Brain (organoid and tissue), 16 donors: ENCODE measurements at places on chromosomes 7 and 10. TPM values are rescaled to one million over a fixed set of nuclear protein-coding genes. Genes with fewer than 3 reads are reported as not detected.

Gene MSMB
- polyA plus RNA-seq = not detected

Gene SPDYE8
- polyA plus RNA-seq = not detected

Gene PCLO
- polyA plus RNA-seq = 20.3 TPM

Gene CPSF4
- 39.9 TPM for polyA plus RNA-seq

Gene MOGAT3
- polyA plus RNA-seq = not detected

Gene CYP3A5
- not detected for polyA plus RNA-seq

Gene UROS
- 45.3 TPM for polyA plus RNA-seq

Gene GRID2IP
- polyA plus RNA-seq = 0.25 TPM

Gene SEC61G
- polyA plus RNA-seq = 152 TPM

Gene TACC2
- 111 TPM for polyA plus RNA-seq

Gene ATOH7
- 1.4 TPM for polyA plus RNA-seq

Gene XRCC2
- 1.2 TPM for polyA plus RNA-seq

DNA sequence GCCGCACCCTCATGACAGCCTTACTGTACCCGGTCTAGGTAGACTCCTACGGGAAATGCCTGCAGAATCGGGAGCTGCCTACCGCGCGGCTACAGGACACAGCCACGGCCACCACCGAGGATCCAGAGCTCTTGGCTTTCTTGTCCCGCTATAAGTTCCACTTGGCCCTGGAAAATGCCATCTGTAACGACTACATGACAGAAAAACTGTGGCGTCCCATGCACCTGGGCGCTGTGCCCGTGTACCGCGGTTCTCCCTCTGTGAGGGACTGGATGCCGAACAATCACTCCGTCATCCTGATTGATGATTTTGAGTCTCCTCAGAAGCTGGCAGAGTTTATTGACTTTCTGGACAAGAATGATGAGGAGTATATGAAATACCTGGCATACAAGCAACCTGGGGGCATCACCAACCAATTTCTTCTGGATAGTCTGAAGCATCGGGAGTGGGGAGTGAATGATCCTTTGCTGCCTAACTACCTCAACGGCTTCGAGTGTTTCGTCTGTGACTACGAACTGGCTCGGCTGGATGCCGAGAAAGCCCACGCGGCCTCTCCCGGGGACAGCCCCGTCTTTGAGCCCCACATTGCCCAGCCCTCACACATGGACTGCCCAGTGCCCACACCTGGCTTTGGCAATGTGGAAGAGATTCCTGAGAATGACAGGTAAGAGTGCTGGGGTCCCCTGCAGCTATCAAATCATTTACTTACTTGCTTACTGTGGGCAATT lies 8.5 kb upstream of the CHCHD1 start:
- DNase-seq = no peak

- peak; percentile 24 for DNase-seq
Observed at GRCh38 chr10:71756311-71757191, 16.8 kb downstream of the VSIR start.

- peak; percentile 48 for DNase-seq
Observed at GRCh38 chr7:149415391-149416071, 45.3 kb downstream of the ZNF777 start.

DNA sequence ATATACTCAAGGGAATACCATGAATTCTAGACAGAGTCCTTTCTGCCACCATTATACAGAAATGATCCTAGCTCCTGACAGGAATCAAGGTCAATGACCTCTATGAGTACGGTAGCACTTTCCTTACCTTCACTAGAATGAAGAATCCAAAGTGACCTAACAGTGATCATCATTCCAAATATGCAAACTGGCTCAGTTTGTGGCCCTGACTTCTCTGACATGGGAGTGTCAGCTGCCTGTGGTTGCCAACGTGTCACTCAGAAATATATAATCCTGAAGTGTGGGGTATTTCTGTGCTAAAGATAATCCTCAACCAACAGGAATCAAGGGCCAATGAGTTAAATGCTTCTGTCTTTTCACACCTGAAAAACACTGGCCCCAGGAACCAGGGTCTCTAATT lies 45.7 kb downstream of the COPG2 start:
- DNase-seq = no peak

DNA sequence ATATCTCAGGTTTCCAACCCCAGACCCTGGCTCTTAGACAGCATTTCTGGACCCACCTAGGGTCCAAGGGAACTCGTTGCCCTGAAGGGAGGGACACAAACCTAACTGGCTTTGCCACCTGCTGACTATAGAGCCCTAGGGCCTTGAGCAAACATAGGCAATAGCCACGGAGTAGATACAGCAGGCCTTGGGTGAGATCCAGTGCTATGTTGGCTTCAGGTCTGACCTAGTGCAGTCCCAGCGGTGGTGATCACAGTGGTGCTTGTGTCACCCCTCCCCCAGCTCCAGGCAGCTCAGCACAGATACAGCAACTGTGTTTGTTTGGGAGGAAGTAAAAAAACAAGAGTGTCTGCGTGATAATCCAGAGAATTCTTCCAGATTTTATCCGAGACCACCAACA lies 9.7 kb upstream of the TNKS2 start:
- no peak for DNase-seq

DNA sequence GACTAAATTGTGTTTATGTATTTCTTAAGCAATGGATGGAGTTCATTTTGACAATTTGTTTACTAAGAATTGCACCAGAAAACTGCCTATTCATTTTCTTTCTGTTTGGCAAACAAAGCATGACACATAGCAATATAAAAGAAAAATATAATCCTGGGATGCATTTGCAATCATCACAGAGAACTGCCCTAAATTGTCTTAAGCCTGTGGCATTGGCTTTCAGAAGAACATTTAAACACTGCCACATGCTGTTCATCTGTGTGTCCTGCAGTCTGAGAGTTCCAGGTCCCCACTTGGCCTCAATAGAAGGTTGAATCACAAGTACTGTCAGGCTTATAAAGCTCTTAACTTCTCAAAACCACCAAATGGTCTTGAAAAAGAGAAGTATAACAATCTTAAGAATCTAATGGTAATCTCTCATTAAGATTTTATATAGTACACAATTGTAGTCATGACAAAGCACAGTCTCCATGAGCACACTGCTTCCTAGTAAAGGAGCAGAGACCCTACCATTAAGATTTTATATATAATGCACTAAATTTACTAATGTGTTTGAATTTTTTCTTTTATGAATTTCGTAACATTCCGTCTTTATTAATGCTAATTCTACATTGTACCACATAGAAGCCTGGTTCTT lies 29.9 kb downstream of the RNLS start:
- peak; percentile 78 for DNase-seq

- no peak for DNase-seq
Observed at GRCh38 chr10:113970641-113971040, 73.0 kb upstream of the ADRB1 start.

GRCh38 chr7:95917634-95918033 lies 145.3 kb downstream of the DYNC1I1 start:
- no peak for DNase-seq

DNA sequence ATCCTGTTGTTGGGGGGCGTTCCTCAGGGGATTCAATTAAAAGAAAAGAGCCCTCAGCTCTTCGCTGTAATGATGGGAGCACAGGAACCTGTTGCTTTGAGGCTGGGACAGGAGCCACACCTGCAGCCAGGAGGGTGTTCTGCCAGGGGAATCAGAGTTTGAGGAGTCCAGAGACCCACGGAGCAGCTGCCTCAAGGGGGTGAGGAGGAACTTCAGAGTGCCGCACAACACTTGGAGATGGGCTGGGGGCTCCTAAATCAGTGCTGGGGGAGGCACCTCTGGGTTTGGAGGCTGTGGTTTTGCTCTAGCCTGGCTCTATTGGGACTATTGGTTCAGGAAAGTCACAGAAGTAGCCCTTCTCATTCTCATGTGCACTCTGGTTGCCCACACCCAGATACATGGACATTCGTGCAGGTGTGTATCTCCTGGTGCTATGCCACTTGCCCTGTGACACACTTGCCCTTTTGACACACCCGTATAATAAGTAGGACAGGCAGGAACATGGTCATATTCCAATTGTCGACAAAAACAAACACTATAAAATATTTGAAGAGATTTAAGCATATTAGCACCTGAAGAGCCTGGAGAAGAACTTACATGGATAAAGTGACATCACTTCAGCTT lies 98.1 kb downstream of the PTPN20 start:
- no peak for DNase-seq

- peak; percentile 66 for DNase-seq
Observed at GRCh38 chr10:72274730-72275350, 1.1 kb downstream of the DDIT4 start.

DNA sequence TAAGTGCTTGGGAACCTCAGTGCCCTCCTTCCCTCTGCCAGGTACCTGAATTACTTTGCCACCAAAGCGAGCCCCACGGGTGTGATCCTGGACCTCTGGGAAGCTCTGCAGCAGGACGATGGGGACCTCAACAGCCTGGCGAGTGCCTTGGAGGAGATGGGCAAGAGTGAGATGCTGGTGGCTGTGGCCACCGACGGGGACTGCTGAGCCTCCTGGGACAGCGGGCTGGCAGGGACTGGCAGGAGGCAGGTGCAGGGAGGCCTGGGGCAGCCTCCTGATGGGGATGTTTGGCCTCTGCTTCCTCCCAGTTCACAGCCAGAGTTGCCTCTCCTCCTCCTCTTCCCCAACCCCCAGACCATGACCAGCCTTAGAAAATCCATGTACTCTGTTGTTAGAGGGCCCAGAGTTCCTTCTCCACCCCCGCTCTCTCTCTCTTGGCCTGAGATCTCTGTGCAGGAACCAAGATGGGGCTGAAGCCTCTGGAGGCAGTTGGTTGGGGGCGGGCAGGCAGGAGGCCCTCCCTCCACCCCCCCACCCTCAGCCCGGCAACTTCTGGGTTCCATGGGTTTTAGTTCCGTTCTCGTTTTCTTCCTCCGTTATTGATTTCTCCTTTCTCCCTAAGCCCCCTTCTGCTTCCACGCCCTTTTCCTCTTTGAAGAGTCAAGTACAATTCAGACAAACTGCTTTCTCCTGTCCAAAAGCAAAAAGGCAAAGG lies 19.8 kb upstream of the SLC29A3 start:
- DNase-seq = no peak

- no peak for DNase-seq
Observed at GRCh38 chr7:27141923-27142579, 1.4 kb downstream of the HOXA5 start.

DNA sequence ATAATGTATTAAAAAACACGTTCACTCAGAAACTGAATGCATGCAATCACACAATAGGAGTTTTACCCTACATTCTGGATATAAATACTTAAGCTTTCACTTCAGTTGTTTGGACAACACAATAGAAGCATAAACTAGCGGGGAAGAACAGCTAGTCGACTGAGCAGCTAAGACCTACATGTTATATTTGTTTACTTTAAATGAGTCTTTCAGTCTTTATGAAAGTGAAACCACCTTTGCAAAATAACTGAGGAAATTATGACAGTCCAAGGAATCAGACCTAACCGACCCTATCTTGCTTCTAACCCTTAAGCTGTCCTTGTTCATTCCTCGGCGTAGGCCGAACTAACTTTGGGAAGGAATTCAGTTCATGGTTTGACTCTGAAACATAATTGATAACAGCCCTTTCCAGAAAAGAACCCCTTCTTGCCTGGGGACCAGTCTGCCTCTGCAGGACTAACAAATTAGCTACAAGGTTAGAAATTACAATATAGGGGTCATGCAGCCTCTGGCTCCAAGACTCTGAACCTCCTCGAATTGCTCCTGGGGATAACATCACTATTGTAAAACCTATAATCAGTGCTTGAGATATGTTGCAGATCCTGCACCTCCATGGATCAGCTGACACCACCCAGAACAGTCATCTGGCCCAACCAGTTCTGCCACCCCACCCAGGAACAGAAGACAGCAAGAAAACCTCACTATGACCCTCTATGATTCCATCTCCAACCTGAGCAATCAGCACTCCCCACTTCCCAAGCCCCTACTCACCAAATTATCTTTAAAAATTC lies 185.1 kb upstream of the KLF6 start:
- no peak for DNase-seq

DNA sequence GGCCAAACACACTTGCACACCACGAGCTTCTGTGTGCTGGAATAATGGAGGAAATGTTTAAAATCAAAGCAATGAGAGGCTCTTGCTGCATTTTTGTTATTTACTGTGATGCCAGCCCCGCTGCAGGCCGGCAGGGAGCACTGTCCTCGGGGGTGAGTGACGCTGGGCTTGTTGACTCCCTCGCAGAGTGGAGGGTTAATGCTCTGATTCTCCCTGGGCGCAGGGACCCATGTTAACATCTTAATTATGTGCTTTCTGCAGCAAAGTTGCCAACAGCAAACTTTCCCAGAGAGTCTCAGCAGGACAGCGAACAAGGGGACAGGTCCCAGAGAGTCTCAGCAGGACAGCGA lies 22.9 kb downstream of the SCART1 start:
- no peak for DNase-seq

- no peak for DNase-seq
Observed at GRCh38 chr7:135167365-135167917, 3.1 kb downstream of the CYREN start.

GRCh38 chr10:117540640-117541404 lies 1.7 kb upstream of the EMX2 start:
- DNase-seq = no peak

- peak; percentile 64 for DNase-seq
Observed at GRCh38 chr10:105291571-105291970, 650.5 kb downstream of the SORCS3 start.

DNA sequence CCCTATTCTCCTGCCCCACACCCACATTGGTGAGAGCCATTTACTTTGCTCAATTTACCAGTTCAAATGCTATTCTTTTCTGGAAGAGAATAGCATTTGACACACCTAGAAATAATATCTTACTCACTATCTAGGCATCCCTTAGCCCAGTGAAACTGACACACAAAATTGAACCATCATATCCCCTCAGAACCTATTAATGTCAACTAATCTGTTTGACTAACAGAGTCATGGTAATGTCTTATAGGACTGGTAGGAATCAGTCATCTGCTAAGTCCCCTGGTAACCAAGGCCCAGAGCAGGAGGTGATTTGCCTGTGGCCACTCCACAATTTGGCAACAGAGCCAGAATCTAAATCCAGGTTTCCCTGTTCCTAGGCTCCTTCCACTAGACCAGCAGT lies 63.3 kb downstream of the PPP1R3C start:
- no peak for DNase-seq

DNA sequence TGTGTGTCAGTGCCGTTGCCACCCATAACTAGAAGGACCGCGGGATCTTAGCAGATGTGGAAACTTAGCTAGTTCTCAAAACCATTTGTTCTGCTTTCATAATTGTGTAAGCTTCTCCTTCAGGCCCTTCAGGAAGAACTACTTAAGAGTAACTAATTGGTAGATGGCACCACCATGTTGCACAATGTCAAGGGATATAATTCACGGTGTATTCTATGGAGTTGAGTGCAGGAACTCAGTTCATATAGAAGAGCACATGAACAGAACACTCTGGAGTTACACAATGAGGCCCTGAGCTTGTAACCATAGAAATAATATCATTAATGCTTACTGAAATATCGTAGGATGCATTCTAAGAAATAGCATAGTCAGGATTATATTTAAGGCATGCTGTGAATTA lies 126.5 kb upstream of the GAD2 start:
- no peak for DNase-seq

DNA sequence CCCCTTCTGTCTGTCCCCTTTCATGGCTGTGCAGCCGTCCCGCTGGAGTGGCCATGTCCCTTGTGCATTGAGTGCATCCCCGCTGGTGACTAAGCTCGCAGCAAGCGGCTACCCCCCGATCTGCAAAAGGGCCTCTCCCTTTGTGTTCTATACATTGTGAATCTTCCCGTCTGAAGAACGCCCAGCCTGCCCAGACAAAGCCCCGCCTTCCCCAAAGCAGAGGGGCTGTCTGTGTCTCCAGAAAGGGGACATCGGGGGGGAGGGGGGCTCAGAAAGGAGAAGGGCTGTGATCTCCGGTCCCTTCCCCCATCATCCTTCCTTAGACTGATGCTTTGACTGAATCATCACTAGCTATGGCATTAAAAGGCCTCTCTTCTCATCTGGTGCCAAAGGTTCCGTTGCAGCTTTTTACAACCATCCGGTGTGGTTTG lies 11.9 kb downstream of the NPTX2 start:
- DNase-seq = no peak

GRCh38 chr7:117673367-117673766 lies 193.5 kb downstream of the CFTR start:
- DNase-seq = peak; percentile 56
